ENCODE measurements at places on chromosomes 2 and 18.

DNA sequence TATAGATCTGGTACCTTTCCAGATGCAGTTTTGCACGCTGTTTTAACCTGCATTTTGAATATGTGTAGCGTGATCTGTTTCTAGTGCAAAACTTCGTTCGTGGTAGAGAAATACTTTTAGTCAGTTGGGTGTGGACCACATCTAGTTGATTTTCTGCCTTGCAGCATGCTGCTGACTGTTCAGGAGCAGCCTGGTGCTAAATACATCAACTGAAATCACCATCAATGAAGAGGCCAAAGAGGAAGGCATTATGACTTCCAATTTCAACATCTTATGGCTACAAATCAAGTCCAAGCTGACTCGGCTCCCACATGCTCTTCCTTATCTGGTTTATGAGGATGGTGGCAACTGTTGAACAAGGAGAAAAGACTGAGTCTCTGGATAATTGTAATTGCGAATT is 298.5 kb downstream of the ZNF521 start:
- no peak for DNase-seq

GRCh38 chr2:49931241-49931640 is 776.9 kb upstream of the FSHR start:
- no peak for DNase-seq

GRCh38 chr18:54197747-54198411 is 26.6 kb downstream of the MBD2 start:
- DNase-seq = no peak

GRCh38 chr18:3281456-3282400 is 19.8 kb downstream of the MYL12B start:
- DNase-seq = peak; percentile 62

DNA sequence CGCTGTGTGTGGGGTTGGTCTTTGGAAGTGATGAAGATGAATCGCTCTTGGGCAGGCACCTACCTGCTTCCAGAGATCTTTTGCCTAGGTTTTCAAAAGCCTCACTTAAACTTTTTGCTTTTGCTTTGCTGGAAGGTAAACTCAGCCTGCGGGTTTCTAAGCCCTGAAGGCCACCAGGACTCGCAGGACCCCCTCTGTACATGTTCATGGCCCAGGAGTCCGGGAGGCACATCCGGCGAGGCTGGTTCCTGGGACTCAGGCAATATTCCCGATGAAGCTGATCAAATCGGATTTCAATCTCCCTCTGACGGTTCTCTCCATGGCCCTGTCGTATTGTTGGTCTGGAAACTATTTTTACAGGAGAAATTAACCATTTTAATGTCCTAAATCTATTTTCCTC is 13.2 kb downstream of the HJURP start:
- DNase-seq = no peak

GRCh38 chr2:239814861-239815601 is 210.1 kb downstream of the NDUFA10 start:
- DNase-seq = no peak

DNA sequence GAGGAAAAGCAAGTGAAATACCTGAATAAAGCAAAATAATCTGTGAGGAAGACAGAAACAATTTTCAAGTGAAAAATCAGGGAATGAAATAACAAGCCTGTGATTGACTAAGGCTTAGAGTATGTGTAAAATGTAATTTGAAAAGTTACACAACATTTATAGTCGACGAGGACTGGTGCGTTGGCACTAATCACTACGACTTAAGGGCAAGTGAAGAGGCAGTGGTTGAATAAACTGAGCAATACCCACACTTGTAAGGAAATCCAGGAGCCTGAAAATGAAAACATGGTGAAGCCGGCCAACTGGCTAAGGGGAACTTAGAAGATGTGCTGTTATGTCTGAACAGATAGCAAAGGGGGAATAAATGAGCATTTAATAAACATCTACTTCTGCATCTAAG is 13.4 kb downstream of the DOK1 start:
- DNase-seq = no peak

DNA sequence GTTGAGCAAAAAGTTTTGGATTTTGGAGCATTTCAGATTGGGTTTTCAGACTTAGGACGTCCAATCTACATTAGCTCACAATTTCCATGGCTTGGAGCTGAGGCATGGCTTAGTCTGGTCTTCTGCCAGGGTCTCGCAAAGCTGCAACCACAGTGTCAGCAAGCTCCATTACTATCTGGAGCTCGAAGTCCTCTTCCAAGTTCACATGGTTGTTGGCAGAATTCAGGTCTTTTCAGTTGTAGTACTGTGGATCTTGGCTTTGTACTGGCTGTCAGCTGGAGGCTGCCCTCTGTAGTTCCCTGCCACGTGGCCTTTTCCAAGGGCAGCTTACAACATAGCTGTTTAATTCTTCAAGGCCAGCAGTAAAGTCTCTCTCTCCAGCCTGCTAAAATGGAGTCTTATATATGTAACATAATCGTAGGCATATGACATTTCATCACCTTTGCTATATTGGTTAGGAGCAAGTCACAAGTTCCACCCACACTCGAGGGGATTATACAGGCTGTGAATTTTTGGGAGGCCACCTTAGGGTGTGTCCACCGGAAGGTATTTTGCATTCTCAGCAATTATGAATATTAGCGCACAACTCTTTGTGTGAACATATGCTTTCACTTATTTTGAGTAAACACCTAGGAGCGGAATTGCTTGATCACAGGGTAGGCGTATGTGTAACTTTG is 41.5 kb upstream of the EPC2 start:
- no peak for DNase-seq

- no peak for DNase-seq
Measured at GRCh38 chr2:44672431-44672830, 269.1 kb upstream of the SIX3 start.

DNA sequence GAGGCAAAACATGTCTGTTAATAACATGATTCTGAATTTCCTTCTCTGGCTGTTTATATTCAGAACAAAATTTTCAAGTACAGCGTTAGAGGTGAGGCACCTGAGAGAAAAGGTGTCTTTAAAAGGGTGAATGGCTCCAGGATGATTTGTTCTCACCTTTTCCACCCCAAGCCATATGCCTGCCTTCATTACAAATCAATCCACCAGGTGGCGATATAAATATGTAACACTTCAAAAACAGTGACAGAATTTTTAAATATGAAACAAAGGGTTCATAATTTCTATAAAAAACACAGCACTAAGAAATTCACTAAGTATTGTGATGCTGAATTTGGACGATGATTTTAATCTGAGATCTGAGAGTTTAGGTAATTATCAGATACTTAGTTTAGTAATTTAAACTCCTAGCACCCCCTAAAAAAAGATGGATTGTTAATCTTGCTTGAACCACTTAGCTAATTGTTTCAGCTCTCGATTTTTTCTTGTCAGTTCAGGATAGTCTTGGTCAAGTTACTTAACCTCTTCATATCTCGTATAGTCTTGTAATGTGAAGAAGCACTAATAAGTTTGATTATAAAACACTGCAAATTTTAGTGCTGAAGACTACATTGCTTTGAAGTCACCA is 528.8 kb downstream of the CPS1 start:
- peak; percentile 67 for DNase-seq

DNA sequence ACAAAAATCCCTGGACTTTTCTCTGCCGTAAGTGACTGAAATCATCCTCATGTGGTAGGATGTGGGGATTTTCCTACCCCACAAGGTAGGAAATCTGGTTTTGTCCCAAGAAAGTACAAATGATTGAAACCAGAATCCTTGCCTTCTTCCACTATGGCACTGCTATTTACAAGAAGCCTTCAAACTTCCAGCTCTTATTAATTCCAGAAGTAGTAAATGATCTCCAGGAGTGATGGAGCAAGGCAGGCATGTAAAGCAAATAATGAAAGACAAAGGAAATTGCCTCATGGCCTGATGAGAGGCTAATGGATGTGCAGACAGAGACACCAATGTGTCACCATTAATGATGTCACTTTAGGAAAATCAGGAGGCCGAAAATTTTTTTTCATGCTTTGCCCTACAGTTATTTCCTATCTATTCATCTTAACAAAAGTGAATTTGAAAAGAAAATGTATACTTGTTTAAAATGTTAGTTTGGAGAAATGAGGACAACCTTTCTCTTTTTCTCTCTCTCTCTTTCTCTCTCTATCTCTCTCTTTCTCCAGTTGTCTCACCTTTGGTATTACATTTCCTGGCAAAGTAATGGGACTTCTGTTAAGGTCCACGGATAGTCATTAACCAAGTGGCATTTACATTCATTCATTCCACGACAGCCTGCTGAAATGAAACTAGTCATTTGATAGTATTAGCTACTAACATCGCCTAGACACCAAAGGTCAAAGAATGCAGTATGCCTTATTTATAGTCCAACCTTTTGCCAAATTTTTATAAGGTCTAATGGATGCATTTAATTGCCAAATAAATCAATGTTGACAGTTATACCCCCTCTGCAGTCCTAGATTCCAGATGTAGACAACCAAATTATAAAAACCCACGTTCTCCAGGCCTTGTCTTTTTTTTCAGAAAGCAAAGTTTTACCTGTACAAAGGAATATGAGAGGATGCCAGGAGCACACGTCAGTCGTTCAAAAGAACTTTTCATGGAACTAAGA is 5.0 kb upstream of the EVA1A start:
- no peak for DNase-seq

DNA sequence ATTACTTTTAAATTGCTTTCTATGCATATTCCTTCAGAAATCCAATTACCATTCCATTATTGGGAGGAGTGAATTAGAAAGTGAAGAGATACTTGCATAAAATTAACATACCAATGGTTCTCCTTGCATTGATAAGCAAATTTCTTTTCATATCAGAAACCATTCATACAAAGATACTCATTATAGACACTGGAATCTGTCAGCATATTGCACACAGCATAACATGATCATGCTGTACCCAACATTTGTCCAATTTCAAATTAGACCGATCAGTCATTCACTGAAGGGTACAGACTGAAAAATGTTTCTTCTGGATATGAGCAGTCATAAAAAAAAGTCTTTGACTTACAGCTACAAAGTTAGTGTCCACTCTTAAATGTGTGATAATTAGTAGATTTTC is 175.6 kb downstream of the PID1 start:
- no peak for DNase-seq

DNA sequence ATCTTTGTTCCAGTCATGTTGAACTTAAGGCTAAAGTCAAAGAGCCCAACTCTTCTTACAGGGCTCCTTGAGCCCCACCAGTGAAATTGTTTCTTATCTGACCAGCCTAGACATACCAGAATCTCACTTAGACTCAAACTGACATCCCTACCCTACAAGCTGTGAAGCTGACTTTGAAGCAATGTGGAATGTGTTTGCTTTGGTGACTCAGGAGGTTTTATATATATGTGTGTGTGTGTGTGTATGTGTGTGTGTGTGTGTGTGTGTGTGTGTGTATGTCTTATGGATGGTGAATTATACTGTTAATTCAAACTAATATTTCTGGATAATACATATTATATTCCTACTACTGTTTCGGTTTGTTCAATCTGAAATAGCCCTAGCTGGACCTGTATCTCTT is 67.3 kb downstream of the CAMKMT start:
- no peak for DNase-seq

- DNase-seq = no peak
Measured at GRCh38 chr2:162074928-162075688, 1.1 kb upstream of the DPP4 start.
